ENCODE measurements at places on chromosomes 11 and 22.
A peak's percentile ranks its signal among the peaks of the same experiment; 100 is the strongest.

GRCh38 chr11:127393460-127393997 lies 393.0 kb upstream of the KIRREL3 start:
- no peak for DNase-seq

- DNase-seq, result no peak
Measured at GRCh38 chr22:40621309-40622151, 15.0 kb downstream of the MRTFA start.

- peak; percentile 30 for DNase-seq
Measured at GRCh38 chr11:68798221-68798813, 43.4 kb downstream of the CPT1A start.

GRCh38 chr11:115321605-115322289 lies 182.5 kb downstream of the CADM1 start:
- DNase-seq, result no peak

DNA sequence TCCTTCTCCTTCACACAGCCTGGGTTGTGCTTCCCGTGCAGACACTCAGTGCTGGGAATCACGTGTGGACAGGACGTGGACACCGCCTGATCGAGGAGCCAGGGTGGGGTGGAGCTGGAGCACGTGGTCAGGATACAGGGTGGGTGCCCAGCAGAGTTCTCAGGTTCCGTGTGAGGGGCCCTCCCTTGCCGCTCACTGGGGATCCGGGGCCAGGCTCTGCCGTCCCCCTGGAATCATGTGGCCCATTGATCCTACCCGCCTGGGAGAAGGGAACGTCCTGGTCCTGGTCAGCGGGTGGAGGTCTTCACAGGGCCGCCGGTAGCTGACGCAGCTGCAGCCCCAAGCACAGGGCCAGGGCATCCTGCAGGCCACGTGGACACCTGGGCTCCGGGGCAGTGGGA lies 397.7 kb downstream of the TBC1D22A start:
- no peak for DNase-seq

DNA sequence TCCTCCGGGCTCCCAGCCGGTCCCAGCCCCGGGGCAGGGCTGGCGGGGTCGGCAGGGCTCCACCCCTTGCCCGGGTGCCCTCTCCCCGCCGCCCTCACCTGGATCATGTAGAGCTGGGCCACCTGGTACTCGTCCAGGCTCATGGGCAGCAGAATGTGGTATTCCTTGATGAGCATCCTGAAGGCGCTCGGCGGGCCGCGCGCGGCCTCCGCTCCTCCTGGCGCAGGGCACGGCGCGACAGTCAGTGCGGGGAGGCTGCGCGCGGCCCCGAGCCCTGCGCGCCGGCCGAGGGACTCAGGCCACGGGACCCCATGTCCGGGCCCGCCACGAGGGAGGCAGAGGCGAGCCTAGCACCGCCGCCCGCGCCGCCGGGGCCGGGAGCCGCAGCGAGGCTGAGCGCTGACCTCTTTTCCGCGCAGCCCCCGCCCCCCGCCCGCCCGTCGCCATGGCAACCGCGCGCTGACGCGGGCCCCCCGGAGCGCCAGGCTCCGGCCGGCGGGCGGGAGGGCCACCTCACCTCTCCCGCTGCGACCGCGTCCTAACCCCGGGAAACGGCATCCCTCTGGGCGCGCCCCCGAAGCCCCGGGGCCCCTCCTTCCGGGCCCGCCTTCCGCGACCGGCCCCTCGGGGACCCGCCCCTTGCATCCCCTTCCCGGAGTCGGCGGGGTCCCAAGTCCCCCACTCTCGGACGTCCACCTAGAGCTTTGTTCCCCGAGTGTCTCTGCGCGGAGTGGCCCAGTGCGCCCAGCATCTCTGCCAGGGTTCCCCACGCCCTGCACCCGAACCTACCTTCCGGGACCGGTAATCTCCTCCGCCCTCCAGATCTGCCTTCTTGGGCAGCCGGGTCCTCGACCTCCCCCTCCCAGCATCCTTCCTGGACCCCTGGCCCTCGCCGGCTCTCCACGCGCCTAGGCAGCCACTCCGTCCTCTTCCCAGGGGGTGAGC lies 886 bp downstream of the PITPNM1 start:
- DNase-seq, result no peak

DNA sequence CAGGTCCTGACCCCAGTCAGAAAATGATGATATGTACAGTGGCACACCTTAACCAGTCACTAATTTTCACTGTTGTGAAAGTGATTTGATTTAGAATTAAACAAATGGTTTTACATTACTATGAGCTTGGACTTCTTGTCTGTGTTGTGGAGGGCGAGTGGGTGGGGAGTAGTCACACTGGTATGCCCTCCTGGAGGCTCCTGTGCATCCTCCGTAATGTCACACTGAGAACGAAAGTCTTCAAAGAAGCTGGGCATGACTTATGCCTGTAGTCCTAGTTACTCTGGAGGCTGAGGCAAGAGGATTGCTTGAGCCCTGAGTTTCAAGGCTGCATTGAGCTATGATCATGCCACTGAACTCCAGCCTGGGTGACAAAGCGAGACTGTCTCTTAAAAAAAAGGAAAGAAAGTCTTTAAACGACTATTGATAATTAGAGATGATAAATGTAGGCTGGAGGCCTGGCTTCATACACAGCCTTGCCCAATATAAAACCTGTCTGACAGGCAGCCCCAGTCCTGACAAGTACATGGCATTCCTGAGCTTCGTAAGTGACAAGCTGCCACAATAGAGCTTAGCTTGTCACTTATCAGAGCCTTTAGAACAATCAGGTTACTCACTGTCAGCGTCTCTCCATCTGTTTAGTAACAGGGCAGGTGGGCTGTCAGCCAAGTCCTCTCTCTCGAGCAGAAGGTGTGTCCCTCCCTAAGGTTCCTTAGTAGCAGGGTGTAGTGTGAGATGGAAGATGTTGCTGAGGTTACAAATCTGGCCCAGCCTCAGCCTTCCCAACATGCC lies 5.0 kb upstream of the LIMK2 start:
- no peak for DNase-seq

GRCh38 chr11:93249459-93250220 lies 51.8 kb upstream of the SLC36A4 start:
- DNase-seq, result no peak

DNA sequence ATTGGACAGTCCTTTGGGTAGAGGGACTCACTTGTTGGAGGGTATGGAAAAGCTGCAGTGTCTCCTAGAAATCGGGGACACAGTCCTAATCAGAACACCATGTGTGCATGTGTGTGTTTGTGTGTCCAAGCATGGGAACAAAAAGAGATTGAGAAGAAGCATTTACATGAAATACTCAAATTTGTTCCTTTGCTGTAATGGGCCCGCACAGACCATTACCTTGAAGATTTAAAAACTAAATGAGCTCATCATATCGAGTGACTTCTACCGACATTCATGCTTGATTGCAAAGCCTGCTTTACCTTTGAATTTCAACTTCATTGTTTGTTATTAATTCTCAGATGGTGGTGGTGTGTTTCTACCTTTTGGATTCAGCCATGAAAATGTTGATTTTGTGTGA lies 106.9 kb downstream of the ZBTB16 start:
- no peak for DNase-seq

- DNase-seq, result no peak
Measured at GRCh38 chr11:94705891-94706615, 62.1 kb upstream of the AMOTL1 start.

DNA sequence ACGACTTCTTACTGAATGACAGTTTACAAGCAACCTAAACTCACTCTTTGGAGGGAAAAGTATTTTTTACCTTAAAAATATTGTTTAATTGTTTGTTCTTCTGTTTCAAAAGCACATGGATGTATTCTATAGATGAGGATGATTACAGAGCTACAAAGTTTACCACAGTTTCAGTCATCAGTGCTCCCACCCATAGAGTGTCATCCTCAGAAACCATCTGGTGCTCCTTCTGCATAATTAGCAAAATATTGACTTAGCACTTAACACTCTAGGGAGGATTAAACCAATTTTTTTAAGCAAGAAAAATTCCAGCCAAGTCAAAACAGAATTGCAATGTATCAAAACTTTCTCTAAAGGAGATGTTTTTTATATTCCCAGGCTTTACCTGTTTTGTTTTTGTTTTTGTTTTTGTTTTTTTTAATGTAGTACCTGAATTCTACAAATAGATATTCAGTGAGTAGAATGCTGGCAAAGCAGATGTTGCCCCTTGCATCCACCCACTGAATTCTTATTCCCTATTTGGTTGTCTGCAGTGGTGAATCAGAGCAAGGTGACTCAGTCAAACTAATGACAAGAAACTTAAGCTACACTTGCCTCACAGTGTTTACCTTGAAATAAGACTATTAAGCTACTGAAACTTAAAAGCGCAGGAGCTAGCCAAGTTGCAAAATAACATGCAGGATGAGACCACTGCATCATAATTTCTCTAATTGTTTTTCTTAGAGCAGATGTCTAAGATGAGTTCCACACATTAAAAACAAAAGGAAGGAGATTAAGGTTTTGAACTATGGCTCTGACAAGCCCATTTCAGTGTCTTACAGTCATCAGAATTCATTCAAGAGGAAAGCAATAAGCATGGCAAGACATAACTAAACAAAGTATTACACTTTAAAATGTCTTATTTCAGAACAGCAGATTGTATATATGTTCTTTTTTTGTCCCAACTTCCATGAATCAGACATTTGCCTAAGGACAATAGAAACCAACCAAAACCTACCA lies 155.1 kb upstream of the SOX6 start:
- no peak for DNase-seq

- DNase-seq, result no peak
Measured at GRCh38 chr22:46425016-46425415, 89.5 kb downstream of the TRMU start.

GRCh38 chr22:16654882-16655281 lies 62.3 kb upstream of the CCT8L2 start:
- no peak for DNase-seq

GRCh38 chr11:112925516-112926310 lies 35.5 kb upstream of the NCAM1 start:
- no peak for DNase-seq

DNA sequence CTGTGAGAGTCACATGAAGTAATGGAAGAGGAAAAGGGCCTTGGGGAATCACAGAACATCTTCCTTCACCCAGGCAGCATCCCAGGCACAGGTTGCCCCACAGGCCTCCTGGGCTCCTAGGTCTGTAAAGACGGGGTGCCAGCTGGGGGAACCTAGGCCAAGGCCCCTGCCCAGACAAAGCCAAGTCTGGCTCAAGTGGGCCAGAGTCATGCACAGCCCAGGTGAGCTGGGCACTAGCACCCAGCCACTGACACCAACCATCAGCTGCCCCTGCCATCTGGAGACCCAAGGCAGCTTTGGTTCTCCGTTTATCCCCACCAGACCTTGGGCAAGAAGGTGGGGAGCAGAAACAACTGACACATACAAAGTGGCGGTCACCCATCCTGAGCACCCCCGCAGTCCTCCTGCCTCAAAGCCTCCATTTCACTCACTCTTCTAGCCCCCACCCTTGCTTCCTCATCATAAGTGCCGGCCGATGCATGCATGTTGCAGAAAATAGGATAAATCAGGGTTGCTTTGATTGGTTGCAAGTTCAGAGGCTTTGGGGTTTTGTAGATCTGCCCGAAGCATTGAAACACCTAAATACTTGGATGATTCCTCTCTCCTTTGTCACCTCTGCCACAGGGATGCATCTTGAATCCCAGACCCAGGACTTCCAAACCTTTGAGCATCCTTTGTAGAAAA lies 26.5 kb upstream of the TMPRSS4 start:
- DNase-seq, result no peak

GRCh38 chr11:123212406-123212805 lies 17.4 kb upstream of the CLMP start:
- DNase-seq, result no peak

All from CD4-positive, alpha-beta T cell treated with Interleukin-4 for 4 hours (primary cell).